Skin of body (tissue), 3 donors: ENCODE measurements at places on chromosomes 3 and 15. TPM values are rescaled to one million over a fixed set of nuclear protein-coding genes. Genes with fewer than 3 reads are reported as not detected.

DGKG gene
- total RNA-seq, result 2.9 TPM

NR2F2 gene
- 7.8 TPM for total RNA-seq

C3orf20 gene
- total RNA-seq, result not detected

ATP13A4 gene
- total RNA-seq, result 22.4 TPM

LMAN1L gene
- total RNA-seq, result 0.20 TPM

ALPK3 gene
- total RNA-seq, result 7.5 TPM

RAB6B gene
- 1.8 TPM for total RNA-seq

HIGD2B gene
- total RNA-seq, result not detected

MUC4 gene
- 0.30 TPM for total RNA-seq

MKRN2OS gene
- not detected for total RNA-seq

LYZL4 gene
- not detected for total RNA-seq

GOLGA6D gene
- 0.30 TPM for total RNA-seq

PDCD7 gene
- total RNA-seq, result 10.9 TPM

PLSCR5 gene
- total RNA-seq, result not detected

PARP3 gene
- 3.7 TPM for total RNA-seq

OR5H15 gene
- total RNA-seq, result not detected

TNNC1 gene
- total RNA-seq, result 98.9 TPM

IQCH gene
- total RNA-seq, result 0.89 TPM

TMEM41A gene
- 19.6 TPM for total RNA-seq

REC114 gene
- total RNA-seq, result not detected

GOLGA8T gene
- total RNA-seq, result 0.79 TPM

MNS1 gene
- total RNA-seq, result 4.4 TPM

PLSCR4 gene
- 54.4 TPM for total RNA-seq

DUOX2 gene
- total RNA-seq, result 0.79 TPM

DAPK2 gene
- total RNA-seq, result 9.7 TPM

LRRC15 gene
- 23.6 TPM for total RNA-seq

CRABP1 gene
- 9.0 TPM for total RNA-seq

ROPN1 gene
- total RNA-seq, result 0.69 TPM

ZNF717 gene
- total RNA-seq, result 18.5 TPM

LRRK1 gene
- 10.8 TPM for total RNA-seq

OCA2 gene
- total RNA-seq, result 1.4 TPM

C3orf52 gene
- total RNA-seq, result 12.9 TPM

GOLGA6A gene
- 0.89 TPM for total RNA-seq

TRAT1 gene
- total RNA-seq, result 0.59 TPM

SMCO1 gene
- total RNA-seq, result 0.79 TPM

GPR160 gene
- 4.6 TPM for total RNA-seq

SLC28A2 gene
- total RNA-seq, result not detected

PAQR9 gene
- total RNA-seq, result not detected

CPN2 gene
- 0.10 TPM for total RNA-seq

GPR156 gene
- total RNA-seq, result 0.69 TPM
